ENCODE measurements at places on chromosomes 2 and 18.

GRCh38 chr18:77037567-77037966 is 95.0 kb downstream of the MBP start:
- DNase-seq = no peak

DNA sequence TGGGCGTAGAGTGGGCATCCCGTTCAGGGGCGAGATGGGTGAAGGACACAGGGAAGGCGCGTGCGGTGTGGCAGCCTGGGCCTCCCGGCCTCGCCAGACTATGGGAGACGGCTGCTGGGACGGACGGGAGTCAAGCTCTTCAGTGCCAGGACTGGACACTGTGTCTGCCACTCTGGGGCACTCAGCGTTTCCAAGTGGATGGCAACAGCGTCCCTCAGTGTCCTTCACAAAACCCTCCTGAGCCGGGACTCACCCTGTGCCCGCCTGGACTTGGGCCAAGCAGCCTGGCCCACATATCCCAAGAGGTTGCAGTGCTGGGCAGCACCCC is 16.3 kb upstream of the BOK start:
- no peak for DNase-seq

DNA sequence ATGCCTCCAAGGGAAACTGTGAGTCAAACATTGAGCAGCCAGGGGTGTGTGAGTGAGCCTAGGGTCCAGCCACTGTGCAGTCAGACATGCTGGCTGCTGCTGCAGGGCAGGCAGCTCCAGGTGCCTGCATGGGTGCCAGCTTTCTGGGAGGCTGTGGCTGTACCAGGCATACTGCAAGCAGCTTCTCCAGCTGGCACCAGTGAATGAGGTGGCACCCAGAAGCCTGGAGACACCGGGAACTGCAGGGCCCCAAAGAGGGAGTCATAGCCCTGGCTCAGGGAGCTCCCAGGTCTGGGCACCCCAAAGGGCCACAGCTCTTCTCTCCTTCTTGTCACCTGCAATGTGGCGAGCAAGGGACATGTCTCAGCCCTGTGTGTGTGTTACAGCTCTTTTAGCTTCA is 283.2 kb downstream of the RPRM start:
- DNase-seq = no peak

DNA sequence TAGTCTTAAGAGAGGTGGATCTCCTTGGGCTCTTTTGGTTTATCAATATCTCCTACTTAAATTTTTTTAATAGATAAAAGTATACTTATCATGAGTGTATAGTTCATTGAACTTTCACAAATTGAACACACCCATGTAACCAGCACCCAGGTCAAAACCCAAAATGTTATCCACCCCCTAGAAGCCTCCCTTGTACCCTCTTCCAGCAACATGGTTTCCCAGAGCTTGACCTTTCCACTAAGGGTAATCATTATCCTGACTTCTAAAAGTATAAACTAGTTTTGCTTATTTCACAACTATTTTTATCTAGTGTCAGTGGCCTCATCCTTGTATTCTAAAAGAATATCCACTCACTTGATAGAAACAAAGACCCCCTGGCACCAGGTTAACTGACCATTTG is 106.8 kb downstream of the MDH1 start:
- DNase-seq = no peak

GRCh38 chr2:44983836-44984604 is 25.2 kb downstream of the SIX2 start:
- DNase-seq = no peak

DNA sequence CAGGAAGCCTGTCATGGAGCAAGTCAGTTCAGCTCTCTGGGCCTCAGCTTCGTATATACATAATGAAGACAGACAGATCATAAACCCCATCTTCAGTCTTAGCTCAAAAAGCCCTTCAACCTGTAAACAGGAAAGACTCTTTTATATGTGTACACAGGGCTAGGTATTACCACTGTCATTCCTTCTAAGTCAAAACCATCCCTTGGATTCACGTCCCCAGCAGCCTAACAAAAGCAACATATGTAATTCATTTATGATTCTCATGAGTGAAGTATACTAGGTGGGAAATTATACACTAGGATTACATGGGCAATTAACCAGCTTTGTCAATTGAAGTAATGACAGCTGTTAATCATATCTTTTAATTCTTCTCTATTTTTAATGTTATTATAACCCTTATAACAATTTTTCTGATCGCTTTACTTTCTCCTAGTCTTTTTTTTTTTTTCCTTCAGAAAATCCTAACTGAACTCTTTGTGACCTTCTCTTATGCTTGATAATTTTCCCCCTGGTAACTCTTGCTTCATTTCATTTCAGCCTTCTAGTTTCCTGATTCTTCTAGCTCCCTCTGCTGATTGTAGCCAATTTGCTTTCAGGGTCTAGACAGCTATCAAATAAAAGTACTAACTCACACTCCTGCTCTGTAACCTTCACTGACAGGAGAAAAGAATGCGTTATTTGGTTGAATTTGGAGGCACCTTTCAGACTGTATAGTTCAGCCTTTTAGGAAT is 99.7 kb downstream of the RBM43 start:
- DNase-seq = no peak

- no peak for DNase-seq
These were observed 604.3 kb upstream of the POU3F3 start for GRCh38 chr2:104249629-104250028.

DNA sequence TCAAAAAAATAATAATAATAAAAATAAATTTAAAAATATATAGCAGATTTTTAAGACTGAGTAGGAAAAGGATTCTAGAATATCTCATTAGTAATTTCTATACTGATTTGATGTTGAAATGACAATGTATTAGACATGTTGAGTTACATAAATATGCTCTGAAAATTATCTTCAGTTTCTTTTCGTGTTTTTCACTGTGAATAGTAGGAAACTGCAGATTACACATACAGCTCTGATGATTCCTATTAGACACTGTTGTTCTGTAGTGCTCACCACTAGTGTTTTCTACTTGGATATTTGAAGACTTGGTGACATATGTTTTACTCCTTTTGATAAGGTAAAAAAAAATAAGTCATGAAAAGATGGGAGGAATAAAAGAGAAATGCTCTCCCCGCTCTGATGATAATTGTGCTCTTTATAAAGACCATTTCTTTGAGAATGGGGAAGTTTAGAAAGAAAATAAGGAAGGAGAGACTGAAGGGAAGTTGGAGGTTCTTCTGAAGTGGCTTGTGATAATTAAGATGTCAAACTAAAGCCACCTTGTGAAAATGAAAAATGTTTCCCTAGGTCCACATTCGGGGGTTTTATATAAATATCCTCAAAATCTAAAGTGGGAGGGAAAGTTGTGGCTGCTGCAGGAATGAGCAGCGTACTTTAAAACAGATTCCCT is 52.9 kb downstream of the SLC9A2 start:
- no peak for DNase-seq

- no peak for DNase-seq
These were observed 8.2 kb downstream of the ZFP36L2 start for GRCh38 chr2:43218155-43218701.

GRCh38 chr2:216683846-216684245 is 11.5 kb downstream of the IGFBP5 start:
- no peak for DNase-seq

GRCh38 chr2:191117341-191117740 is 33.5 kb downstream of the STAT4 start:
- DNase-seq = no peak

DNA sequence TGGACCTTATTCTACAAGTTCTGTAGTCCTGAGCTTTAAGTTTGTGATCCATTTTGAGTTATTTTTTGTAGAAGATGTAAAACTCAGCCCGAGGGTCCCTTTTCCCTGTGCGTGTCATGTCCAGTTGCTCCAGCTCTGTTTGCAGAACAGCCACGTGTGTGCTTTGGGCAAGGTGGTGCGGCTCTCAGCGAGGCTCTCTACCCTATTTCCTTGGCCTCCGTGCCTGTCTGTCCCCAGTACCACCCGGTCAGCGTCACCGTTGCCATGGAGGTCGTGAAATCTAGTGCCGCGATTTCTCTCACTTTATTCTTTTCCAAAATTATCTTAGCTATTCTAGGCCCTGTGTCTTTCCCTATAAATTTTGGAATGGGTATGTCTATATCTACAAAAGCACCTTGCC is 141.0 kb upstream of the CTDP1 start:
- no peak for DNase-seq

DNA sequence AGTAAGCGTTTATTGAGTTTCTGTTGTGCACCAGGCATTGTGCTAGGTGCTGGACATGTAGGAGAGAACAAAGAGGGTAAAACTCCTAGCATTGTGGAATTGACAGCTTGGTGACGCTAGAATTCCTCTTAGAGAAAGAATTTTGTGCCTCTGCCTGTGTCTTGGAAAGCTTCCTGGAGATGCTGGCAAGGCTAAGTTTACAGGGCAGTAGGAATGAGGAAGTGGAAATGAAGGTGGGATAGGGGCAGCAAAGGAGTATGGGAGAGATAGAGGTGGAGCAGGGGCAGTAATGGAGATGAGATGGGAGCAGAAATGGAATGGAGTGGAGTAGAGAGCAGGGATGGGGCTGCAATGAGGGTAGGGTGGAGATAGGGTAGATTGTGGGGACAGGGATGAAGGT is 29.8 kb downstream of the GPR39 start:
- no peak for DNase-seq

GRCh38 chr18:378079-378478 is 110.2 kb upstream of the THOC1 start:
- DNase-seq = no peak

- DNase-seq = no peak
These were observed 264.3 kb downstream of the LPIN1 start for GRCh38 chr2:12010779-12011178.

GRCh38 chr2:55883357-55883756 is 40.2 kb downstream of the EFEMP1 start:
- no peak for DNase-seq

GRCh38 chr18:8260827-8261226 is 348.4 kb upstream of the RAB12 start:
- DNase-seq = no peak

DNA sequence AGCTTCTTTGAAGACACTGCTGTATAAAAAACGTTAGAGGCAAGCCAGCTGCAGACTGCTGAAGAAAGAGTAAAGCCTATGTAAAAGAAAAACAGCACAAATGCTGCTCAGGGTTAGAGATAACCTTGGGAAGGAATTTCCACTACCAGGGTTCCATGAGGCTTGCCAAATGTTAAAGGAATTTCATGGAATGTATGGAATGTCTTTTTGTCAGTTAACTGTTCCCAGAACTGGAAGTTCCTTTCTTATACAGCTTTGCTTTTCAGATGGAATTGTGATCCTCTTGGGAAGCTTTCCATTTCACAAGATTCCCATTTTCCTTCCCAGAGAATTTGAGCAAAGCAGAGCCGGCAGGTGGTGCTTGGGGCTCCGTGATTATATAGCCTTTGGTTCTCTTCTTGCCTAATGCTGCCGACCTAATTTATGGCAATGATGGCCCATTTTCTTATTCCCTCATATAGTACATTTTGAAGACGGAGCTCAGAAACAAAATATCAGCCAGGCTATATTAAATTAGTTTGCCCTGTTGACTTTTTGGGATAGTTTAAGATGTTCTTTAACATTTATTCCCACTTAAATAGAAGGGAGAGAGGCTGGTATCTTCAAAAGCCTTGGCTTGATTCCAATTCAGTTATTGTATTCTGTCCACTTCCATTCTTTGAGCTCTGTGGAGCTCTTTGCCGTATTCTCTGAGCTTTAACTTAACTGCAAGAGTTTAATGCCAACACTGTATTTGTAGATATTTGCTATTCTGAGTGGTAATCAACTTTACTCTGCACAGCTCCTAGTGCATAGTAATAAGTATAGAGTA is 162.3 kb downstream of the PHLPP1 start:
- no peak for DNase-seq

DNA sequence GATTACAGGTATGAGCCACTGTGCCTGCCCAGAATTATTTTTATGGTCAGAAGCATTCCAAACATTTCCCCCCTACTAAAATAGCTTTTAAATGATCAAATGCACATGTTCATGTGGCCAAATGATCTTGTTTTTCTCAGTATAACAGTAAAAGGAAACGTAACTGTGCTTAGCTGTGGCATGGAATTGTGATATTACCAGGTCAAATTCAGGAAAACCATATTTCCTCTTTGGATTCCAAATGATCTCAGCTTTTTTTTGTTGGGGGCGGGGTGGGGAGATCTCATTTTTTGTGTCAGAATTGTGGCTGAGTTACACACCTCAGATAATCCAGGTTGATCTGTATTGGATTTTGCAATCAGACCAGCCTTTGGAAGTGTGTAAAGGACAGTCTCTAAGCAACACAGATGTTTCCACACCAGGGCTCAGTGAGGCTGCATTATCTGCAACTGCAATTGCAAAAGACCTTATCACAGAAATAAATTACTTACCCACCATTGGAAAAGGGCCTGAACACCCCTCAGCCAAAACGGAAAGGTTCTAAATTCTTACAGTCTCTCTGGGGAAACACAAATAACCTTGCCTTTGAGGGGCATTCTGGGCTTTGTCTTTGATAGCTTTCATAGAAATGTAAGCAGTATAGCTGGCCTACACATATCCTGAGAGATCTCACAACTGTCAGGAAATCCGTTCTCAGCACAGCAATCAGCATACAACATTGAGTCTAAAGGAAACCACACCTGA is 8.4 kb downstream of the CASP10 start:
- no peak for DNase-seq

DNA sequence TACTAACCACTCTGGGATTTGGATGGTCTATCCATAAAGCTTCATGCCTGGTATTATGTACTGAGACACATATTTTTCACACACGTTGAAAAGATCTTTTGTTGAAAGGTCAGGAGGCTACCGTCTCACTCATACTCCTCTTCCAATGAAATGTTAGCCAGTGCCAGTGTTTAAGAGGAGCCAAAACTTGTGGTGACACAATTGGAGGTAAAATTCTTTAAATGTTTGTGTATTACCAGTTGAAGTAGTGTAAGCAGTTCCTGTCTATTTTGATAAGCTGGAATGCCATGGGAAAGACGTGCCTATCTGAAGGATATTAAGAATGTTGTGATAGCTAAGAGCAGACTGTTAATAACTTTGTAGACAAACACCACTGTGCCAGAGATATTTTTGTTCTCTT is 32.1 kb downstream of the MARCHF7 start:
- no peak for DNase-seq

DNA sequence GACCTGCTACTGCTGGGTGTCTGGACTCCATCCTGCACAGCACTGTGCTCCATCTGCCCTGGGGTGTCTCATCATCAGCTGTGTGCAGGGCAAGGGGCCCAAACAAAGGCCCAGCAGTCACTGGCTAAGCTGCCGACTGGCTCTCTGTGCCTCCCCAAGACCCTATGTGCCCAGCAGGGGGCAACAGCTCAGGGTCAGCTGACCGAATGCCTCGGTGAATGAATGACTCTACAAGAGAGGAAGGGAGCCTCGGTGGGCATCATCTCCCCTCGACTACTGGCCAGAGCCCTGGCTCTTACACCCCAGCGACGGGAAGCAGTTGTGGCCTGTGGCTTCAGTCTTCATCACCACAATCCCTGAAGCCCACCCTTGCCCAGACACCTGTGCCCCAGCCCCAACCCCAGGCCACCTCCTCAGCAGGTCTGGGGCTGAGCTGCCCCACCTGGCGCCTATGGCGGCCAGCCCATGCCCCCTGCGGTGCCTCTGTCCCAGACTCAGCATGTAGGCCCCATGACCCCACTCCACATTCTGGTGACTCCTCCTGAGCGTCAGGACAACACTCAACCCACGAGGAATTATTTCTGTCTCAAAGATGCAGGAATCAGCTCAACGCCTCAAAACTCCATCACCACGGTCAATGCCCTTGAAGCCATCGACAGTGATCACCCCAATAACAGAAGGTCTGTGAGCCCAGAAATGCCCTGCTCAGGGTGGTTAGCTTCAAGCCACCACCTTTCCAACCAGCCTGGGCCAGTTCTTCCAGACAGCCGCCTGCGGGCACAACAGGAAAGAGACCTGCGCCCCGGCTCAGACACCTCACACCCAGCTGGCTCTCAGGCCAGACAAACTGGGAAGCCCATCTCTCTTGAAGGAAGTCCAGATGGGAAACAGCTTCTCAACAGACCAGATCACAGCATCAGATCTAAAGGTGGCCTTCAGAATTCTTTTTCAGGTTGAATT is 1.6 kb upstream of the GPR17 start:
- no peak for DNase-seq
